ENCODE measurements at places on chromosomes 16 and 17.

- DNase-seq = peak; percentile 49
Measured at GRCh38 chr16:1929105-1929504, 10.9 kb upstream of the HS3ST6 start.

DNA sequence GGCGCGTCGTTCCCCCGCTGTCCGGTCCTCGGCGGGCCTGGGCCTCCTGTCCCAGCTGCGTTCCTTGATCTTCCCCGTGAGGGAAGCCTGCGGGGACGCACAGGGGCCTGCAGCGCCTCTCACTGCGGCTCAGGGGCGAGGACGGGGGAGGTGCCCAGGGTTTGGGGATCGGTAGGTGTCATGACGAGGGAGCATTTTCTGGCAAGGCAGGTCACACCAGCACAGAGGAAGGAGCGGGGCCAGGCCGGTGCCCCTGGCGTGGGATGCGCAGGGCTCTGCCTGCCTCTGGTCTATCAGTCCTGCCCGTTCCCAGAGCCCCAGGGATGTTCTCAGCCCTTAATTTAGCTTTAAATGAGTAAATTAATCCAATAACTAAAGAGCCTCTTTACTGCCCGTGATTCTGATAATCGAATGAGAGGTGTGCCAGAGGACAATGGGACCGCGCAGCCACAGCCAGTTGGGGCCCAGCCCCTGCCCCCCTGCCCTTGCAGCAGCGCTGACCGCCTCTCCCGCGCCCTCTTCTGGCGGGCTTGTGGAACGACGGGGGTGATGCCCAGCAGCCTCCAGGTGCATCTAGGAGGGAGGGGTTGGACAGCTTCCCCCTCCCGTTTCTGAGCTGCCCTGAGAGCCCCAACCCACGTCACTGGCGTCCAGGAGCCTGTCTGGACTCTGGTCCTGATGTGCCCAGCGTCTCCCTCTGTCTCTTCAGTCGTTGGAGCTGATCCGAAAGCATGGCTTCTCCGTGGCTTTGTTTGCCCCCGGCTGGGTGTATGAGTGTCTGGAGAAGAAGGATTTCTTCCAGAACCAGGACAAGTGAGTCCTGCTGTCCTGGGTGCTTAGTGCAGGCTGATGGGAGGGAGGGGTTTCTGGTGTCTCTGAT is 7.9 kb downstream of the ENGASE start:
- DNase-seq = no peak

GRCh38 chr17:52740006-52740405 is 581.5 kb upstream of the CA10 start:
- DNase-seq = no peak

- DNase-seq = no peak
Measured at GRCh38 chr16:12815361-12815760, 11.7 kb upstream of the CPPED1 start.

DNA sequence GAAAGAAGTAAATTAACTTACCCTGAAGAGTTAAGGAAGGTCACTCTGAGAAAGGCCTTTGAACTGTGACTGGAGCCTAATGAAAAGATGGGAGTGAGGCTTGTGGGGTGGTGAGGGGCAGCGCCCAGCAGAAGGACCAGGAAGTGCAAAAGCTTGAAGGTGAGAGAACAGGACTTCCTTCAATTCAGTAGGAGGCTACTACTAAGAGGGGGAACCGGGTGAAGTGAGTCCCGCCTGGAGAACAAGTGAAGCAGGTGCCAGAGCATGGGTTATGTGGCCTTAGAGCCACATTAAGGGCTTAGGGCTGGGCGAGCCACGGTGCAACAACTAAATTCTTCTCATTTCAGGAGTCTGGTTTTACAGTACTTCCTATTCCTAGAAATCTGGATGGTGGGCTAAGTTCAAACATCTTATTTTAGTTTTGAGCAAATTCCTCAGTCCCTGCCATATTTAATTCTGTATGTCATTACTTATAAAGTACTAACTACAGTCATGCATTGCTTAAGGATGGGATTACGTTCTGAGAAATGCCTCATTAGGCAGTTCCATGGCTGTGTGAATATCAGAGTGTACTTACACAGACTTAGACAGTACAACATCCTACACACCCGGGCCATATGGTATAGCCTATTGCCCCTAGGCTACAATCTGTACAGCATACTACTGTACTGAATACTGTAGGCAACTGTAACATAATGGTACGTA is 5.1 kb downstream of the CFAP20 start:
- no peak for DNase-seq

GRCh38 chr17:66737524-66737923 is 97.4 kb upstream of the CACNG5 start:
- peak; percentile 85 for DNase-seq

GRCh38 chr16:76875898-76876297 is 315.1 kb upstream of the MON1B start:
- no peak for DNase-seq

- DNase-seq = no peak
Measured at GRCh38 chr17:61000911-61001310, 323.3 kb downstream of the BCAS3 start.

GRCh38 chr16:29674188-29674587 is 4.8 kb upstream of the QPRT start:
- DNase-seq = peak; percentile 75

DNA sequence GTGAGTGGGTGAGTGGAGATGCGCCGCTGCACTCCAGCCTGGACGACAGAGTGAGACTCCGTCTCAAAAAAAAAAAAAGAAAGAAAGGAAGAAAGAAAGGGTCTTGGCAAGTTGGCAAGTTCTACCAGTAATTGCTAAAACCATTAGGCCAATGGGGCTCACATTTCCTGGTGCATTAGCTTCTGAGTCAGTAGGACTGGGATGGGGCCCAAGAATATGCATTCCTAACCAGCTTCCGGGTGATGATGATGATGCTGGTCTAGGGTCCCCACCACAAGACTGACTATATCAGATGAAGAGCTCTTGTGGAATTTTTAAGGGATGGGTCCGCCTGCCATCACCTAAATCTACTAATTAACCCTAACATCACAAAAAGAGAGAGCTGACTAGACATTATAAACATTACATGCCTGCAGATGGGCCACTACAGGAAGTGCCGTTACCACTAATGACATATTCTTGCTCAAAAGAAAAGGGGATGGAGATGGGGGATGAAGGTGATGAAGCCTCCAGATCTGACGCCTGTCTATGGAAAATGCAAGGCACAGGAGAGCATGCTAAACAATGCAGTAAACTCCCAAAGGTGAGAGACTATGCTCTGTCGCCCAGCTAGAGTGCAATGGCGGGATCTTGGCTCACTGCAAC is 13.1 kb downstream of the MYH11 start:
- no peak for DNase-seq

- peak; percentile 59 for DNase-seq
Measured at GRCh38 chr17:2089021-2089422, 34.1 kb downstream of the HIC1 start.

- no peak for DNase-seq
Measured at GRCh38 chr16:54055864-54056263, 230.7 kb downstream of the IRX3 start.

Measured in right hindlimb (tissue), 1 donor.